ENCODE measurements at places on chromosomes 3 and 15.

GRCh38 chr3:153080778-153081240 is 81.2 kb upstream of the RAP2B start:
- no peak for DNase-seq

GRCh38 chr3:65833761-65834505 is 204.8 kb downstream of the MAGI1 start:
- no peak for DNase-seq

GRCh38 chr15:89851673-89852341 is 37.2 kb upstream of the ANPEP start:
- DNase-seq, result no peak

DNA sequence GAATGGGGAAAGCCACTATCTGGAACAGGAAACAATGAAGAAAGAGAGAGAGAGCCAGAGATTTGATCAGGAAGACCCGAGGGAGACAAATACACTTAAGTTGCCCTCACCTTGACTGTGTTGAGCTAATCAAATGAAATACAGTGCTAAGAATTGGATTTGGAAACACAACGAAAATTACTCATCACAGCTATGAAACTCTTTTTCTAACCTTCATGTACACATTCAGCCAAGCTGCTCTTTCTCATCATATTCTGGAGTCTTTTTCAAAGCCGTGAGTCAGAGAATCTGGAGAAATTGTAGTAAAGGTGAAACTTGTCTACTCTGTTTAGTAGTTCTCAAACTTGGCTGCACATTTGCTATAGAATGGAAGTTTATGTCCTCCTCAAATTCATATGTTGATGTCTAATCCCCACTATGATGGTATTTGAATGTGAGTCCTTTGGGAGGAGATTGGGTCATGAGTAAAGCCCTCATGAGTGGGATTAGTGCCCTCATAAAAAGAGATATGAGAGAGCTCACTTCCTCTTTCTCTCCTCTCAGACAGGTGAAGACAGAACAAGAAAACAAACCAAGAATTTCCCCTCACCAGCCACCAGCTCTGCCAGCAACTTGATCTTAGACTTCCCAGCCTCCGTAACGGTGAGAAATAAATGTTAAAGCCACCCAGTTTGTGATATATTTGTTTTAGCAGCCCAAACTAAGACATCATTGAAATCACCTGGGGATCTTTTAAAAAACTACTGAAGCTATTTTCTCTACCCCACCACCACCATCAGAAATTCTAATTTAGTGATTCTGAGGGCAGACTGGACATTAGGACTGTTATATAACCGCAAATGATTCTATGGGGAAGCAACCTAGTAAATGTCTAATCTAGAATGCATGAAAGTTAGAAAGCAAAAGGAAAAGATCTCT is 143.6 kb upstream of the GRM7 start:
- DNase-seq, result no peak
